ENCODE measurements at places on chromosomes 5 and 9. TPM values are rescaled to one million over a fixed set of nuclear protein-coding genes. Genes with fewer than 3 reads are reported as not detected.

C9orf152 gene
- 0.10 TPM for total RNA-seq

PDE8B gene
- 0.62 TPM for total RNA-seq

ROPN1L gene
- 3.0 TPM for total RNA-seq

NIPAL4 gene
- not detected for total RNA-seq

CD274 gene
- 0.21 TPM for total RNA-seq

SAXO1 gene
- total RNA-seq: not detected

STK32A gene
- not detected for total RNA-seq

PCDHA10 gene
- 0.33 TPM for total RNA-seq

GKAP1 gene
- total RNA-seq: 5.2 TPM

PPP3R2 gene
- total RNA-seq: not detected

PCDHGA11 gene
- total RNA-seq: 0.39 TPM

RPS23 gene
- total RNA-seq: 1,388 TPM

ANKDD1B gene
- 0.10 TPM for total RNA-seq

SEMA5A gene
- 0.15 TPM for total RNA-seq

NRG2 gene
- 20.2 TPM for total RNA-seq

SLIT3 gene
- 26.4 TPM for total RNA-seq

PCDHGA9 gene
- 0.15 TPM for total RNA-seq

AGXT2 gene
- total RNA-seq: not detected

GARIN3 gene
- not detected for total RNA-seq

GMCL2 gene
- not detected for total RNA-seq

SLCO6A1 gene
- total RNA-seq: not detected

DPP7 gene
- total RNA-seq: 236 TPM

STPG3 gene
- total RNA-seq: 0.26 TPM

CCL27 gene
- total RNA-seq: 0.95 TPM

ADAMTS12 gene
- total RNA-seq: 0.15 TPM

ESM1 gene
- not detected for total RNA-seq

C9orf50 gene
- not detected for total RNA-seq

CTXN3 gene
- not detected for total RNA-seq

DELE1 gene
- 78.4 TPM for total RNA-seq

SH2D3C gene
- 0.49 TPM for total RNA-seq

FAM151B gene
- 2.8 TPM for total RNA-seq

ABL1 gene
- total RNA-seq: 48.4 TPM

PCDHGA7 gene
- 0.18 TPM for total RNA-seq

COL5A1 gene
- 5.7 TPM for total RNA-seq

PCDHGA2 gene
- 0.05 TPM for total RNA-seq

LOX gene
- 0.62 TPM for total RNA-seq

CCT5 gene
- 476 TPM for total RNA-seq

CACFD1 gene
- 13.9 TPM for total RNA-seq

PDE6A gene
- 0.33 TPM for total RNA-seq

DEPDC1B gene
- 22.2 TPM for total RNA-seq

DAB2IP gene
- 18.4 TPM for total RNA-seq

All from Panc1 (cell line).